ENCODE measurements at places on chromosomes 6 and 20. TPM values are rescaled to one million over a fixed set of nuclear protein-coding genes. Genes with fewer than 3 reads are reported as not detected.

SLC26A8 gene
- total RNA-seq = not detected

DACT2 gene
- total RNA-seq = not detected

ANKRD66 gene
- not detected for total RNA-seq

TAGAP gene
- total RNA-seq = 0.07 TPM

ECT2L gene
- total RNA-seq = not detected

PLN gene
- total RNA-seq = not detected

PRND gene
- not detected for total RNA-seq

PPP1R3G gene
- 0.33 TPM for total RNA-seq

COL20A1 gene
- total RNA-seq = not detected

ZNF217 gene
- total RNA-seq = 13.3 TPM

SLC35F1 gene
- not detected for total RNA-seq

HLA-DRA gene
- total RNA-seq = not detected

FAM162B gene
- 0.44 TPM for total RNA-seq

NTSR1 gene
- 0.15 TPM for total RNA-seq

NKX2-2 gene
- not detected for total RNA-seq

OR2H2 gene
- not detected for total RNA-seq

SIRPD gene
- total RNA-seq = not detected

SRMS gene
- not detected for total RNA-seq

ZNF451 gene
- 18.6 TPM for total RNA-seq

CST7 gene
- total RNA-seq = not detected

VWA7 gene
- 1.6 TPM for total RNA-seq

RSPO3 gene
- 0.20 TPM for total RNA-seq

NKAPL gene
- 1.3 TPM for total RNA-seq

SPATA25 gene
- total RNA-seq = not detected

CALHM4 gene
- total RNA-seq = 0.87 TPM

NCOA6 gene
- total RNA-seq = 8.6 TPM

IMPG1 gene
- not detected for total RNA-seq

SLPI gene
- total RNA-seq = not detected

DYNLT1 gene
- 251 TPM for total RNA-seq

PLAGL2 gene
- total RNA-seq = 4.1 TPM

GTSF1L gene
- not detected for total RNA-seq

FAM209A gene
- total RNA-seq = not detected
